ENCODE measurements at places on chromosomes 2 and 18.
A peak's percentile ranks its signal among the peaks of the same experiment; 100 is the strongest.

DNA sequence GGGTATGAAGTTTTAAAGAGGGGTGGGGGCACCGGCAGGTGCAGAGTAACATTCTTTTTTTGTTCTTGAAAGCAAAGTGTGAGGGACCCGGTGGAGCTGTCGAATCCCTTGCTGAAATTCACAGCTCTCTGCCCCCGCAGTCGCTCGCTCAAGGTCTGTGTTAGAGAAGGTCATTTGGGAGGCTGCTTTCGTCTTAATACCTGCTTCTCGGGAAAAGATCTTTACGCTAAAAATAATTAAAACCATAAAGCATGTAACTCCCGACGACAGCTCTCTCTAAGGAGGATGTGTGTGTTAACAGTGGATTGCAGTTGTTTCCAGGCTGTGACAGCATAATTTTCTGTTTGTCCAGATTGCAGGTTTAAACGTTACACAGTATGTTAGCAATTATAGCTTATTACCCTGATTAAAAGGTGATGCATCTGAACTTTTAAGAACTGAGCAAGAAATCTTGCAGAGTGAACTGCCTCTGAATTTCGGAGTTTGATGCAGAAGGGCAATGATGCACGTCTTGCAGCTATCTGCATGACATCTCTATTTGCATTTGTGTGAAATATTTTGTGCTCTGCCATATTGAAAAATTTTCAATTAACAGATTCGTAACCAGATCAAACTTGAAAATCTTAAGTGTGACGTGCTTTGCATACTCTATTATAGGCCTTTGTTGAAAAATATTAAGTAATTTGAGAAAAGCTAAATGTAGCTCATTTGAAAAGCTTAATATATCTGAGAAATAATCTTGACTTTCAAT is 954 bp downstream of the RAPGEF4 start:
- DNase-seq = no peak

DNA sequence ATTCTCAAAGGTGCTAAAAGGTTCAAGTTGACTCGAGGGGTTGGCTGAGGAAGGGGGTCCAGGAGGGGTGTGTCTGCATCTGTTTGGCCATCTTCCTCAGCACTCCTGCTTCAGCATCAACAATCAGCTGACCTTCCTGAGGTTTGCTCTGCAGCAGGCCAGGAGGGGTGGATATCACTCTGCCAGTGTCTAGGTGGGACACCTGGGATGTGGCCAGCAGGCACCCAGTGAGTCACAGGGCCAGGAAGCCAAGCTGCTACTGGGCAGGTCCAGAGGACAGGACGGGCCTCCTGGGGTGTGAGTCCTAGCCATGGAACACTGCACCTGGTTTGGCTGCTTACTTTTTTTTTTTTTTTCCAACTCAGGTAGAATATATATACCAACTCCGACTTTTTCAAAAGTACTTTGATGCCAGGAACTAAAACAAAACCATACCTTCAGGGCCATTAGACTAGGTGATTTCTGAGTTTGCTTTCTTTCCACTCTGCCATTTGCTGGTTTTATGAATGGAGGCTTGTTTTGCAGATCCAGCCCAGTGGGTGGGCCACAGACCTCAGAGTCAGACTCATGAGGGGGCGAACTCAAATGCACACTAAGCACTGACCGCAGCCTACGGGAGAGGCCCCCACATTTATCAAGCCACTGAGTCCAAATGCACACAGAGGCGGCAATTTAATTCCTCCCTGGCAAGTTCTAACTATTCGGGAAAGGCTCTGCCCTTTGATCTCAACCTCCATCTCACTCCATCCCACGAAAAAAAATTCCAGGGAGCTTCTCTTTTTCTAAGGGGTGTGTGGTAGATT is 76.0 kb downstream of the UXS1 start:
- no peak for DNase-seq

- DNase-seq = no peak
Measured at GRCh38 chr2:180255981-180256380, 248.9 kb upstream of the CWC22 start.

DNA sequence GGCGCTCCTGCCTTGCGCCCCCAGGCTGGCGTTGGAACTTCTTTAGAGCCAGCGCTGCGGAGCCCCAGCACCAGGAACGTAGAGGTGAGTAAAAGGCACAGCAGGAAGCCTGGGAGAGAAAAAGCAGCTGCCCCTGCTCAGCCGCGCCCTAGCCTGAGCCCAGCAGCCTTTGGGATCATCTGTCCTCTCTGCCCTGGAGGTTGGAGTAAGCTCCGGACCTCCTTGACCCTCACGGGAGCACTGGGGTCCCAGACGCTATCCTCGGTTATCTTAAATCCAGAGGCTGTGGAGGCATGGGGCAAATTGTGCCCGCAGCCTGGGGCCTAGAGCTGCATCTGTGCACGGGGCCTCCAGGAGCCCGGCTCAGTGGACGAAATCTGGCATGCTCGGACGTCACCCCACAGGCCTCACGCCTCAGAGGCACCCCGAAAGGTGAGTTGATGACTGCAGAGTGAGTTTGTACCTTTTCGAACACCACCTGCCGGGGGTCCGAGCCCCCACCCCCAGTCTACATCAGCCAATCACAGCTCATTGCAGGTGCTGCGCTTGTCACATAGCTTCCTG is 1.6 kb upstream of the SLC66A2 start:
- no peak for DNase-seq

- DNase-seq = no peak
Measured at GRCh38 chr2:112712903-112713584, 7.8 kb upstream of the NT5DC4 start.

- DNase-seq = no peak
Measured at GRCh38 chr2:9966491-9967022, 15.1 kb downstream of the GRHL1 start.

- no peak for DNase-seq
Measured at GRCh38 chr18:13218997-13219396, 437 bp downstream of the LDLRAD4 start.

GRCh38 chr2:128477891-128478290 is 159.2 kb upstream of the HS6ST1 start:
- no peak for DNase-seq

DNA sequence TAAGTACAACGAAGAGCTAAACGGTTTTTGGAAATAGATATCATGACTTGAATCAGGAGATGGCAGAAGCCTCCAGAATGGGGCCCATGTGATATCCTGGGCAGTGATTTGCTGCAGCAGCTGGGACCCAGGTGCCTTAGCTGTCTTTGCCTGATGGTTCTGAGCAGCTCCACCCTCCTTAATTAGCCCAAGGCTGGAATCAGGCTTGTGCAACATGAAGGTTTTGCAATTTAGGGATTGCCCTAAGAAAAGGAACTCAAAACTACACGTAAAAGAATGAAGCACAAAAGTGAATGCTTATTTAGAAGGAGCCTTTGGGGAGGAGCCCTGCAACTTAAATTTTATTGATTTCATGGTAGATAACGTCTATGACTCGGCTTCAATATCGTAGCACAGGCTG is 17.3 kb upstream of the CNDP2 start:
- DNase-seq = no peak

- no peak for DNase-seq
Measured at GRCh38 chr2:178870703-178871102, 63.5 kb upstream of the TTN start.

DNA sequence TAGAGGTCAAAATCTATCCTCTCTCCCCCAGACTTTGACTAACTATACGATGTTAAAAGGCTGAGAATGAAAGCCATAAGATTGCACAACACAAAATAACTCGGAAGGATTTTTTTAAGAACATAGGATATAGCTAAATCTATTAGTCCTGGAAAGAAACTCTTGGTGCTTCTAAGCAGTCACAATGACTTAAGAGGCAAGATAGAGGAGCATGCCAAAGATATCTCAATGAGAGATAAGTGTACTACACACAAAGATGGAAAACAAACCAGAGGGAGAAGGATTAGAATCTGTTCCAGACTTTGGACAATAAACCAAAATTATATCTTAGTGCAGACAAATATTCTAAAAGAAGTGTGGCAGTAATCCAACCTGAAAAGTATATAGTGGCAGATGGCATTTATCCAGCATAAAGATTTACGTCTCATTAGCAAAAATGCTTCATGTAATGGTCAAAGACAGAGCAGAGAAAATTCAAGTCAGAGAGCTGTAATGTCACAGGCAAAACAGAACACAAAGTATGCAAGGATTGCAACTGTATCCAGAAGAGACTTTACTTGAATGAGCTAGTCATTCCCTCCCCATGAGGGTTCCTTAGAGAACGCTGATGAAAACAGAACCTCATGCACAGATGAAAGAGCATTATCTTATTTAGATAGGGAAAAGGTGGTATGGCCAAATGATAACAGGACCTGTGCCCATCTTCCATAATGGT is 28.8 kb upstream of the EVA1A start:
- no peak for DNase-seq

- peak; percentile 35 for DNase-seq
Measured at GRCh38 chr2:12057436-12058166, 311.2 kb downstream of the LPIN1 start.

DNA sequence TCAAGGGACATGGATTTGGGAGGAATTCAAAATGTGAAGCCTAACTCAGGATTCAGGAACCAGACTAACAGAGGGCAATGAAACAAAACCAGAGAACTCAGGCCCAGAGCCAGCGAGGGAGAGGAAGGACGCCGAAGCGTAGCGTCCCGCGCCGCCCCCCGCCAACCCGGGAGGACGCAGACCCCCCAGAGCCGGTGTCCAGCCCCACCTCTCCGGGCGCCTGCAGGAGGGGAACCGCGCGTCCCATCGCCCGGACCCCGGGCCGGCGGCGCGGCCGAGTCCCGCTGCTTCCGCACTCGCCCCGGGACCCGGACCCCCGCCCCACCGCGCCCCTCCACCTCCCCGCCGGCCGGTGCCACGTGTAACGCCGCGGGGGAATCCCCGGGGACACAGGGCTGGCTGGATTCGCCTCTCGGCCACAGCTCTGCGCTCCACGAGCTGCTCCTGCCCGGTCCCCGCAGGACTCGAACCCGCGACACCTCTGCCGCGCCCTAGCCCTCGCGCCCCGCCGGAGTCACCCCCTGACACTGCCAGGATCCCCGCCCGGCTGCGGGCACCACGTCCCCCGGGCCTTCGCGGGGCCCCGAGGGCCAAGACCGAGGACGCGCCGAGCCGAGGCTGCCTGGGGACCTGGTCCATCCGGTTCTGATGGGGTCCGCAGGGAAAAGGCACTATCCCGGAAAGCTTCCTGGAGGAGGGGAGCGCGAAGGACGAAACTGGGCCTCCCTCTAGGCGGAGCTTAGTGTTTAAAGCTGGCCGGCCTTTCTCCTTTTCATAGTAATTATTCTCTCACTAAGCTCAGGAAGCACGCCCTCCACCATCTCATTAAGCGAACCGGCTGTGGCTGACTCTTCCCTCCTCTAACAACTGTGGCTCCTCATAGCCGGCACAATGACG is 40.4 kb upstream of the FAM124B start:
- DNase-seq = no peak

GRCh38 chr2:28276807-28277206 is 115.9 kb upstream of the FOSL2 start:
- DNase-seq = no peak

- DNase-seq = no peak
Measured at GRCh38 chr2:198177040-198177439, 372.6 kb downstream of the PLCL1 start.

DNA sequence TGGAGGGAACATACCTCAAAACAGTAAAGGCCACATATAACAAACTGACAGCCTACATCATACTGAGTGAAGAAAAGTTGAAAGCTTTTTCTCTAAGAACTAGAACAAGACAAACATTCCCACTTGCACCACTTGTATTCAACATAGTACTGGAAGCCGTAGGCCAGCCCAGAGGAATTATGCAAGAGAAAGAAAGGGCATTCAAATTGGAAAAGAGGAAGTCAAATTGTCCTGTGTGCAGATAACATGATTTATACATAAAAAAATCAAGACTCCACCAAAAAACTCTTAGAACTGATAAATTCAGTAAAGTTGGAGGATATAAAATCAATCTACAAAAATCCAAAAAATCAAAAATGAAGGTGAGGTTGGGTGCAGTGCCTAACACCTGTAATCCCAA is 8.0 kb upstream of the KDM3A start:
- DNase-seq = no peak

- DNase-seq = no peak
Measured at GRCh38 chr2:32290000-32290339, 12.3 kb downstream of the YIPF4 start.

GRCh38 chr18:50695431-50696176 is 124.2 kb downstream of the MRO start:
- no peak for DNase-seq

DNA sequence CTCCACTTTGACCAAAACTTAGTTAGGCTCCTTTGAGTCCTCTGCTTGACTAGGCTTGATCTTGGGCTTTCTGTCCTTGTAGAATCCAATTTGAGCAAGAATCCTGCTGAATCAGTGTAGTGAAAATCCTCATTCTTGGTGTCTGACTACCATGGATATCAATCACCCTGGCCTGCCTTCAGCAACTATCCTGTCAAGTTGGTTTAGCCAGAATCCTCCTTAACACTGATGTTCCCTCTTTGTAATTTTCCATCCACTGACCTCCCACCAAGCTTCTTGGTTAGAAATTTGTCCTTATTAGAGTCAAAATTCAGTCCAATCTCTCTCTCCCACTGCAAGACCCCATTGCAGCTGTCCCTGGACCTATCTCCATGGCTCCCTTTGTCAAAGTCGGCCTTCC is 494 bp upstream of the RBM45 start:
- no peak for DNase-seq

GRCh38 chr2:19747310-19748072 is 154.3 kb downstream of the TTC32 start:
- no peak for DNase-seq

DNA sequence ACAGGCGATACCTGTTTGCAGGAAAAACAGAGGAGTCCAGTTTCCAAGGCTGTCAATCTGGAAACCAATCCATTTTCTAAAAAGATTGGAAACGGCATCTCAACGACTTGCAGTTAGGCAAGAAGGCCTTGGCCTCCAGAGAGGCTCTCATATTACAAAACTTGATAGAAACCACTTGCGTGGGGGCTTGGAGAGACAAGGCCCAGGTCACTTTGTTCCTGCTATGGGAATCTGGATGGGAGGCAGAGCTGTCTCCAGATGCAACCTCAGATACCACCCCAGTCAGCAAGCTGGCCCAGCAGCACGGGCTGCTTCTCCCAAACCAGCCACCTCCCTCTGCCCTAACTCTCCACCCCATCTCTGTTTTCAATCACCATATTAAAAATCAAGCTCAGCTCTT is 298.8 kb downstream of the TNS1 start:
- DNase-seq = no peak

DNA sequence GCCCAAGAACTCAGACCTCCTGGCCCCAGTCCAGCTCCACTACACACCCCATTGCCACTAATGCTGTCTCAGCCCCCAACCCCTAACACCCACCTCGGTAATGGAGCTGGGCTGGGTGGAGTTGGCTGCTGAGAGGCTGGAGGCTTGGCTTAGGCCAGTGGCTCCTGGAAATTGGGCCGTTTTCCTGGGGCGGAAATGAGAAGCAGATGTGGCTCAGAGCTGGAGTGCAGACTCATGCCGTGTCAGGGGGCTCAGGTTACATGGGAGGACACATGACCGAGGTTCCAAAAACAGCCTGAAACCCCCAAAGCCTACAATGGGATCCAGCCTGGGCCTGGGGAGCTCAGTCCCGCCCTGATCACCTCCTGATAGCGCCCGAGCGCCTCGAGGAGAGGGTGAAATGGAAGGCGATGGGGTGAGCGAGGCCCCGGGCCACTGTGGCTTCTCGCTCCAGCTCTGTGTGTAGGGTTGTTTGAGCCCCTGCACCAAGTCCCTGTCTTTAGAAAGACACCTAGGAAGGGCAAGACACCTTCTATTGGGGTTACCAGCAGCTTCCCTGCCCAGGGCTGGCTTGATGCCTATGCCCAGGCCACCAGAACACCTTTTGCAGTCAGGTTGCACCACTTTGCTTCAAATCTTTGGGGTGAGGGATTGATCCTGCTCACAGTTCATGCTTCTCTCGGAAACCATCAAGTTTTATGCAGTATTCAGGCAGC is 175.7 kb upstream of the HAAO start:
- no peak for DNase-seq

All from activated CD8-positive, alpha-beta memory T cell treated with anti-CD3 and anti-CD28 coated beads for 4 hours (primary cell).